ENCODE measurements at places on chromosomes 4 and X. TPM values are rescaled to one million over a fixed set of nuclear protein-coding genes. Genes with fewer than 3 reads are reported as not detected.

- no peak for DNase-seq
These were observed 71.2 kb downstream of the MSX1 start for GRCh38 chr4:4930677-4931076.

DNA sequence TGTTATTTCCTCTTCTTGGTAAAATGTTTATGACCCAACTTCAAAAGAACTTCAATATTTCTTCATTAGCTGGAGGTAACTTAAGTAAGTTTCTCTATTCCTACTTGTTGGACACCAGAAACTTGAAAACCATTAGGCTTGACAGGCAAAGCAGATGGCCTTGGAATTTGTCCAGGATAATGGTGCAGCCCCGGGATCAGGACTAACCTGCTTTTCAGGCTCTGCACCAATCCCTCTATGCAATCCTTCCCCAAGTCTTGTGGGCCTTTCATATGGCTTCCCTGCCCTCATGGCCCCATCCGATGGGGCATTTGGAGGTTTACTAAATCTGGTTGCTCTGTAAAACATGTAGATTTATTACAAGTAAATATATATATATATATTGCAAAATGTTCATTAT, 68.5 kb downstream of the SPINK2 start:
- DNase-seq, result no peak

DNA sequence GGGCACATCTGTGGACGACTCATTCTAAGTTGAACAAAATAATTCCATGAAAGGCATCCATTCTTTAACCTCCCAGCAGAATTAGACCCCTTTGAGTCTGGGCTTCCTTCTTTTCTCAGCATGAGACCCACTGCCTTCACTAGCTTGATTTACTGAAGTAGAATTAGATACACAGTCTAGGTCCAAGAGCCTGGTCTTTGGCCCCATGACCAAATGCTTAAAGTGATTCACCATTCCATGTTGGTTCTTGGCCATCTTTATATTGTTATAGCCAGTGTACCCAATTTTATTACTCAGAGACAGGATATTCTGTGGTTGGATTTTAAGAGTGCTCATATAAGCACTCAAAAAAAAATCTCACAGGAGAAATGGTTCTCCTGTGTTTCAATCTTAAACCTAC, 155.3 kb upstream of the GPC4 start:
- no peak for DNase-seq

Gene CT45A2
- not detected for total RNA-seq

Gene MAGEA9B
- total RNA-seq, result not detected

Gene PLAC1
- total RNA-seq, result 8.4 TPM

Gene CSAG3
- not detected for total RNA-seq
